Fibroblast of mammary gland (primary cell): ENCODE measurements at places on chromosomes 1 and 21.

- DNase-seq = no peak
Observed at GRCh38 chr1:32984090-32984454, 19.5 kb upstream of the RNF19B start.

DNA sequence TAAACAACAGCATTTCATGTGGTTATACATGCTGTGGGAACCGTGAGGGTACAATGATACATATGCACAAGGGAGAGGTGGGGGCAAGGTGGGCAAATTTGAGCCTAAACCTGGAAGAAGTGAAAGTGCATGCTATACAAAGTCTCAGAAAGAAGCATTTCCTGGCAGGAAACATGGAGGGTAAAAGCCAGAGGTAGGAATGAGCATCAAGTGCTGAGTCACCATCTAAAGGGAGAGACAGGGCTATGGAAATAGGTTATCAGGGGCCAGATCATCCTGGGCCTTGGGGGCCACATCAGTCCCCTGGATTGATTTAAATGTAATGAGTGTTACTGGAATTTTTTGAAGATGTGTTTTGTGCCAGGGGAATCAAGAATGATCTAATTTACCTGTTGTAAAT is 60.1 kb upstream of the DAB1 start:
- DNase-seq = peak; percentile 14

GRCh38 chr21:45591619-45592207 is 49.5 kb upstream of the SLC19A1 start:
- DNase-seq = no peak

- DNase-seq = no peak
Observed at GRCh38 chr1:105700723-105701122, 1355.8 kb upstream of the PRMT6 start.

GRCh38 chr1:178150610-178151009 is 56.7 kb downstream of the RASAL2 start:
- peak; percentile 38 for DNase-seq

GRCh38 chr1:67855444-67855843 is 22.2 kb upstream of the GNG12 start:
- no peak for DNase-seq

DNA sequence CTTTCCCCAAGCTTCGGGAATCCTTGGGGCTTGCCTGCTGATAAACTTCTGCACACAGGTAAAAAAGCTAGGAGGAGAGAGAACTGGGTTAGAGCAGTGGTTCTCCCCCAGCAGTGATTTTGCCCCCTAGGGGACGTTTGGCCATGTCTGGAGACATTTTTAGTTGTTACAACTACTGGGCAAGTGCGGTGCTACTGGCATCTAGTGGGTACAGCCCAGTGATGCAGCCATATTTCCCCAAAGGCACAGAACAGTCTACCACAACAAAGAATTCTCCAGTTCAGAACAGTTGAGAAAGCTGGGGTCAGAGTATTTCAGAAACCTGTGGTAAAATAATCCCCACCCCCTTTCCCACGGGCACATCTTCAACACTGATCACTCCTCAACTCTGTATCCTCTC is 41.3 kb downstream of the LRRC71 start:
- no peak for DNase-seq

GRCh38 chr1:107142140-107142542 is 1.3 kb downstream of the NTNG1 start:
- peak; percentile 69 for DNase-seq

GRCh38 chr1:212432661-212433576 is at the start of gene NENF:
Gene NENF, plus strand, starts transcription at chr1:212432920. Its CDS starts 24 bp downstream, at chr1:212432944.
- DNase-seq = peak; percentile 70

GRCh38 chr1:157472056-157472701 is 80.1 kb downstream of the FCRL5 start:
- DNase-seq = no peak

DNA sequence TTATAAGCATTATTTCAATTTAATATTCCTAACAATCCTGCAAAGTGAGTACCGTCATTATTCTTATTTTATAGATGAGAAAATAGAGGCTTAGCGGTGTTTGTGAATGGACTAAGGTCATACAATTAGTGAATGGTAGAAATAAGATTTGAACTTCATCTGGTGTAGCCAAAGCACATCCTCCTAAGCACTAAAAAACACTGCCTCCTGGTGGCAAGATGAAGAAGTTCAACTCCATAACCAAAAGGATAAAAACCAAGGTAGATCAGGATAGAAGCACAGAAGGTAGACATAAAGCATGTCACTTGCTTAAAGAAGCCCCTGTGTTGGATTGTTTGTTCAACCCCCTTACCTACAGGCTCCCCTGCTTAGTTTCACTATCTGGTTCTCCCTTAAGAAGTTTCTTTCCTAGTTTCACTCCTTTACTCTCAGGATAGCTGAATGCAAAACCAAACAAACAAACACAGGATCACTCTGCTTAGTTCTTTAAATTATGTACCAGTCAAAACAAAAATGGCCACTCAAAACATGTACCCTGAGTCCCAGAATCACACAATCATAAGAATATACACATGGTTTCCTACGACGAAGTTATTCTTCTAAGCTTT is 12.7 kb upstream of the AIM2 start:
- no peak for DNase-seq

DNA sequence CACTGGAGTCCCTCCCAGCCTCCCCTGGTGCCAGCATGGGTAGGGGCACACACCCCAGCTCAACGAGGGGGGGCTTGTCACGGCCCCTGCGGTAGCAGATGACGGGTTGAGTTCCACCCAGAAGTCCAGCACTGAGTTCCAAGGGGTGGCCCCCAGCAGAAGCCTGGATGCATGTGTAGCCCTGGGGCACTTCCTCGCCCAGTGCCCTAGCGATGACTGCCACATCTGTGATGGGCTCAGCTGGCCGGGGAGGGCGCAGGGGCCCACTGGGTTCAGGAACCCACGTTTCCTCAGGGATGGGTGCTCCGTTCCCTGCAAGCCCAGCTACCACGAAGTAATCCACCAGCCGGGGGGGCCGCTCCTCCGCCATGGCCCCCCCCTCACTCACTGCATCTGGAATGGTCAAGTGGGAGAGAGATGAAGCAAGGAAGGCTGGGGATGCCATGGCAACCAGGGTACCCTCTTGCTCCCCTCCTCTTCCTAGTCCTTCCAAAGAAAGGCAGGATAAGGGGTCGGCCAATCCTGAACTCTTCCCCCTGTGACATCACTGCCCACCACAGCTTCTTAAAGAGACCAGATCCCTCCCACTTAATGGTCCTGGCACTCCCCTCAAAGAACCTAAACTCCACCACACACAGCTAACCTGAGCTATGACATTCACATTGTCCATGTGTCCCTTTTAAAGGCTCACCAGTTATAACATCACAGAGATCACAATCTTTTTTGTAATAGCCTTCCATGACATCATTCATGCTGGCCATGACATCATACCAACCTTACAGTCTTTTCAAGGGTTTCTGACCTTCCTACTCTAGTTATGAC is 2.3 kb downstream of the DENND4B start:
- no peak for DNase-seq

DNA sequence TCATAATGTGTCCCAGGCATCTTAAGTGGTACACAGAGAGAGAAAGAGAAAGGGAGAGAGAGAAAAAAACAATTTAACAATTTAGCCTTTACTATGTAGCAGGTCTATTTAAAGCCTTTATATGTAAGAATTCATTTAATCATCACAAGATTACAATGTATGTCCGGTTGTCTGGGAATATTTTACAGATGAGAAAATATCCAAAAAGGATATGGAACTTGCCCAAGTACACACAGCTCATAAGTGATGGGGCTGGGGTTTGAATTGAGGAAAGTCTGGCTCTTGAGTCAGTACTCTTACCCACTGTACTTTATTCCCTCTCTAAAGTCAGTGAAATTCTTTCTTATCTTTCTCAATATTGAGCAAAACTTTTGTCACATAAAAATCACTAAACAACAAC is 104.6 kb downstream of the LYPLAL1 start:
- no peak for DNase-seq

GRCh38 chr1:17095141-17095540 is 24.1 kb downstream of the PADI2 start:
- DNase-seq = no peak

DNA sequence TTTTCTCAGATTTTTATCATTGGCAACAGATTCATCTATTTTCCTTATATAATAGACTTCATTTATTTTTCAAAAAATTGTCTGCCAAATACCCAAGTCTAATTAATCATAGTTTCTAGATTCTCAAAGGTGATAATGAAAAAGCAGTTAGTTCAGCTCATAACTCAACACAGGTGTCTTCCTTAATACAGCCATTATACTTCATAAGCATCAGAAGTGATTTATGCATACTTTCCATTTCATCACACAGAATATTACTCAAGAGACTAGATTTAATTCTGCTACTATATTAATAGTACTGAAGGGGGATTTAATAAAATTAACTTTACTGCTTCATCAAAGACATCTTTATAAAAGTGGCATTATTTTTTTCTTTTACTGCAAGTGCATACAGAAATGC is 18.8 kb downstream of the SRSF11 start:
- DNase-seq = no peak

GRCh38 chr21:33011462-33011861 is 14.3 kb upstream of the OLIG2 start:
- DNase-seq = peak; percentile 95

GRCh38 chr1:41957568-41957967 is 38.8 kb upstream of the HIVEP3 start:
- DNase-seq = peak; percentile 80
